ENCODE measurements at places on chromosomes 7 and 10.

DNA sequence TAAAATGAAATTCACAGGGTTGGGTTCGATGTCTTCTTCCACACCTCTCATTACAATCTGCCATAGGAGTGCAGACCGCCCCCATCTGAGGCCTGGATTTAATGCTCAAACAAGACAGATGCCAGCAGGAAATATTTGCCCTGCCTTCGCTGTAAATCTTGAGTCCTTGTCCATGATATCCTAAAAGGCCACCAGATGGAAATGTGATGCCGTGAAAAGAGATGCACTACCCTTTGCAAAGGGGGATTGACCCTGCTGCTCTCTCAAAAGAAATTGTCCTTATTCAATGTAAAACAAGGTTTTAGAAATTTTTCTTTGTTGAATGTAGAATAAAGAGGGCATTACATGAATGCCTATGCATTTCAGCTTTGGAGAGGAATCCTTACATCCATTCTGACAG, 37.5 kb downstream of the AGAP4 start:
- peak; percentile 31 for DNase-seq

GRCh38 chr7:155398944-155399343, 59.0 kb upstream of the EN2 start:
- DNase-seq = no peak

GRCh38 chr10:31314256-31315150, 4.5 kb upstream of the ZEB1 start:
- DNase-seq = no peak

DNA sequence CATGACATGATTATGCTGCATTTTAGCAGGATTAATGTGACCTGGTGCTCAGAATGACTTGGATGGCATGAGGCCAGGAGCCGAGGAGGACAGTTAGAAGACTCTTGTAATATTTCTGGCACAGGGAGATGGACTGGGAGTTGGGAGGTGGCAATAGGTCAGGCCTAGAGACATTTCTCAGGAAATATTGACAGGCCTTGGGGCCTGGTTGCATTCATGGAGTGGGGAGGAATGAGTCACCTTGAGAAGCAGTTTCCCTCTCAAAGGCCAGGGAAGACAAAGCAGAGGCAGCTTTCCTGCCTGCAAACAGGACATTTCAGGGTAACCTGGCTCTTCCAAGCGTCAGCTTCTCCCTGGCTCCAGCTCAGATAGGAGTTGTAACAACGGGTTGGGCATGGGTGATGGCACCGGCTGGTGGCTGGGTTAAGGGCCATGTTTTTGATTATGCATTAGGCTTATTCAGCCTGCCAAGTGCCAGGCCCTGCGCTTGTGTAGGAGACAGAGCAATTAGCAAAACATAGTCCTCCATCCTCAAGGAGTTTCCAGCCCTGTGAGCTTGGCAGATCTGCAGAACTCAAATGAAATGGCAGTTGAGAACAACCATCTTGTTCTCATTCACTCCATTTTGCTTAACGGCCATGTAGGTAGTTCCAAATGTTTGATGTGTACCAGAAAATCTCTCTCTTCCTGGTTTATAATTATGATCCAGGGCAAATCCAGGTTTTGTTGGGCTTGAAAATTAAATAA, 38.2 kb downstream of the HK1 start:
- peak; percentile 71 for DNase-seq

DNA sequence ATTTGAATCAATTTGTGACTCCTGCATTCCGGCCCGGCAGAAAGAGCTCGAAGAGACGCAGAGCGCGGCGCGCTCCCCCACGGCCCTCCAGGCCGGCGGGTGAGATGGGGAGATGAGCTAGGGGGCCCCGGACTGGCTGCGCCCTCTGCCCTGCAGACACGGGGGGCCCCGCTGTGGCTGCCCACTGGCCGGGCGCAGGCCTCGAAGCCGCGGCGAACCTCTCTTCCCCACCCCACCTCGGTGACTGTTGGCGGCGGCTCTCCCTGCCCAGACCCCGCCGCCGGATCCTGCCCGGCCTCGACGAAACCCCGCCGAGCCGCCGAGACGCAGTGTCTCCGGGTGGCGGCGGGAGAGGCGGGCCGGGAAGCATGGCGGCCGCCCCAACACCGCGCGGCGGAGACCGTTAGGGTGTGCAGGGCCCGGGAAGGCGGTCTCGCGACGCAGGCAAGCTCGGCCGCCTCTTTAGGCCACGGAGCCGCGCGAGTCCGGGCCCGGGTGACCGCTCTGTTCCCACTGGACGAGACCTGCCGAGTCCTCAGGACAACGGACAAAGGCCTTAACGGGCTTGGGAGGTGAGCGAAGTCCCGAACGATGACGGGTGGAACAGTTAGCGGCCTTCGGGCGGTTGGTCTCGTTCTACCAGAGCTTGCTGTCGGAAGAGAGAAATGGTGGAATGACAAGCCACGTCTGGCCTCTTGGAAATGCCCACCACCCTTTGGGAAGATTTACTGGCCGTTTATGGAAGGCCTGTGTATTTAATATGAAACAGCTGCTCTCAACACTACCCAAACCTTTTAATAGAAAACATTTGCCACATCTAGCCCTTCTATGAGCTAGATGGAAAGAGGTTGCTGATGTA, 24.3 kb downstream of the NUP42 start:
- no peak for DNase-seq

GRCh38 chr7:31070991-31071644, 19.0 kb downstream of the ADCYAP1R1 start:
- DNase-seq = no peak

DNA sequence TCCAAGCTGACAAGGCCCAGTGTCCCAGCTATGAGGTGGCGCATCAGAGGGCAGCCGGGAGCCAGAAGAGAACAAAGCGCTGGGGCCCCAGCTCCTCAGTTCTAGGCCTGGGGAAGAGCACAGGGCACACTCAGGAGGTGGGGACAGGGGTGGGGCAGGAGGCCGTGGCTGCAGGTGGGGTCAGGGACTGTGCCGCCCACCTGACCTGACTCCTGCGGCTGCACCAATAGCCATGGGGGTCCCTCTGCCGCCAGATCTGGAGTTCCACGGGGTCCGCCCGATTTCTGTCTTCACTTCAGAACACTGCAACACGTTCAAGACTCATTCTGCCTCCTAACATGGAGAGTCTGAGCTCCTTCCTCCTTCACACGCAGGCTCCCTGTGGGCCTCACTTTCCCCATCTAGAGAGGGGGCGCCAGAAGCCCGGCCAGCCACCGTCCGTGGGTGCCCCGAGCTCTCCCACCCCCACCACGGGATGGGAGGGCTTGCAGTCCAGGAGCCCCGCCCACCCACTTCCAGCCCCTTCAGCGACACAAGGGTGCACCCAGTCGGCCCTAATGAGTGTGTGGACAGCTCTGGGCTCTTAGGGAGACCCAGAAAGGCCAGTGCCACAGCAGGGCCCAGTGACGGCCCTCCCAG, 278.3 kb downstream of the MAD1L1 start:
- no peak for DNase-seq

DNA sequence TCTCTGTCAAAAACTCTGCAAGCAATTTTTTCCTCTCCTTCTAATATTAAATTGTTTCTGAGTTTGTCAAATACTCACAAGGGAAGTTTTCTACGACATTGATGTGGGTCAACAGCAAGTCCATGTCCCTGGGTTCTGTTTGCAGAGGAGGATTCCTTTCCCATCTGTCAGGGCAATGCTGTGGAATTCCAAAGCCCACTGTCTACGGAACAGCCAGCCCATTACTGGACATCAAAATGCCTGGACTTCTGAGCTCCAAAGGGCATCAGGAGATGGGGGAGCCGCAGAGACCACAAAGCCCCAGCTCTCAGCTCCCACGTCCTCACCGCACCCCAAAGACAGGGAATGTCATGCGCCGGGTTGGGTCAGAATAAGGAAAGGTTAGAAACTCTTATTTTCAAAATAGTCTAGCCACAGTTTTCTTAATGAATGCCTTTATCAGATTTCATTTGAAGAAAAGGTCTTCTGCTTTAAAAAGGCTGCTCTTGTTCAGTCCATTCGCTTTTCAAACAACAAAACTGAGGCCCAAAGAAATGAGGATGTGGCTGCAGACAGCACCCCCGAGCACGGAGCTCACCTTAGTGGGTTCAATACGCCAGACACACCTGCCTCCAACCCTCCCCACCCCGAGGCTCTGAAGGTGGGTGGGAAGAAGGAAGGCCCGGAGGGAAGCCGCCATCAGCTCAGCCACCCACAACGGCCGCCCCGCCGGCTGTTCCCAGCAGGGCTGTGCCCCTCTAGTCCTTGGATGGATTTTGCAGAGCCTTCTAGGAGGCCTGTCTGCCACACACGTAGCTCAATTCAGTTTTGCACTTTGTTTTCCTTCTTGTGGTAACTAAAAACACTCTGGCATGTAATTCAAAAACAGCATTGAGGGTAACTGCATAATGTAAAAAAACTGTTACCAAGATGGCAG, 44.7 kb downstream of the PTPRN2 start:
- no peak for DNase-seq

DNA sequence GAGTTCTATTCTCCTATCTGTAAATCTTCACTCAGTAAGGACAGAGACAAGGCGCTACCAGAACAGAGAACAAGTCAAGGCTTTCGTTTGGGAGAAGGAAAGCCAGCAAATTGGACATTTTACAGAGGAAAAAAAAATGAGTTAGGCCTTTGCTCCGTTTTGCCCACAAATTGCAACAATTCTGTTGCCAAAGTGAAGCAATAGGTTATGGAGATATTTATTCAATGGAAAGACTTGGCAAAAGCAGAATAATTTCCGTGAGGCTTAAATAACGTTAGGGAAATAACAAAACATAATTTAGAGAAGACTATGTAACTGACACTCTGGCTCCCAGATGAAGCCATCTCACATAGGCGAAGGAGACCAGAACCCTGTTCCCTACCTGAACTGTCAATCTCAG, 67.5 kb downstream of the MKX start:
- no peak for DNase-seq

- no peak for DNase-seq
Measured at GRCh38 chr10:121084675-121085070, 233.5 kb downstream of the WDR11 start.

DNA sequence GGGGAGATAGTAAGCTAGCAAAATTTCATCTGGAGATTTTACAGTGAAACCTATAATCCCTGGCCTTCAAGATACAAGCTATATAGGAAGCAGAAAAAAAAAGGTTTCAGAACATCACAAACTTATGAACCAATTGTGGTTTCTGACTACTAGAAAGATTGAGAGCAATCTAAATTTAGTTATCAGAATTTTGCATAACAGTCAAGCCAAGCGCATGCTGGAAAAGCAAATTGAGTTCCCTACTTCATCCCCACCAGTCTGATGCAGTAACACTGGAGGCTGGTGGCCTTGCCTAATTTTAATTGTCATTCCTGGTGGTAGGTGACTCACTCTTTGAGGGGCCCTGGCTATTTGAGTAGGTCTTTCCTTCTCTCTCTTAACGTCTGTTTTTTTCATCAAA, 46.3 kb upstream of the ELMO1 start:
- DNase-seq = no peak

- no peak for DNase-seq
Measured at GRCh38 chr10:61286686-61287085, 166.5 kb downstream of the TMEM26 start.

DNA sequence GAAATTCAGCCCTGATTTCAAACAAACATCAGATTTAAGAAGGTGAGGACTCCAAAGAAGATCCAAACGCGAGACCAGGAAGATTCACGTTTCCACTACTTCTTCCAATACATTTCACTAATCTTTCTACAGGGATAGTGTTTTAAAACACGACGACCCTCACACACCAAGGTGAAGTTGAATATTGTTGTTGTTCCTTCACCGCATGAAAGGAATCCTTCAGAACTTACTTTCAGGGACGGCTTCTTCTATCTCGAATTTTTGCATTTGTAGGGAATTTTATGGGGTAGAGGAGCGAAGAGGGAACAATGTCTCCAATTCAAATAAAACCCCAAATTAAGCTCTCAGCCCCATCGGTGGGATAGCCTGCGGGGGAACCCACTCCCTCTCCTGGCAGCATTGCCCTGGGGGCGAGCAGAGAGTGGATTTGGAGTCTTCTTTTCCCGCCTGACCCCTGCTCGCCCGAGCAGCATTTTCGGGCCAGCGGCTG, 1.5 kb upstream of the GATA3 start:
- no peak for DNase-seq

DNA sequence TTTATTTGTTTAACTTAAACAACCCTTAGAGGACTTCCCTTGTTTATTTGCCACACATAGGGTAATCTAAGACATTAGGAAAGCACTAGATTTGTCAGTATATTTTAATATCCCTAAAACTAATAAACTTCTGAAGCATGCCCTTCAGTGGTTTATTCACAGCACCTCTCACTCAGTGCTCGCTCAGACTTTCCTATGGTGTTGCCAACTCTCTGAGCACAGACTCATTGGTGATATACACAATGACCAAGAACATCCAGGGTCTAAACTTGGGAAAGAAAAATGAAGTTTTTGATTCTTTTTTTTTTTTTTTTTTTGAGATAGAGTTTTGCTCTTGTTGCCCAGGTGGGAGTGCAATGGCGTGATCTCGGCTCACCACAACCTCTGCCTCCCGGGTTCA, 82.2 kb downstream of the RAB11FIP2 start:
- DNase-seq = no peak

DNA sequence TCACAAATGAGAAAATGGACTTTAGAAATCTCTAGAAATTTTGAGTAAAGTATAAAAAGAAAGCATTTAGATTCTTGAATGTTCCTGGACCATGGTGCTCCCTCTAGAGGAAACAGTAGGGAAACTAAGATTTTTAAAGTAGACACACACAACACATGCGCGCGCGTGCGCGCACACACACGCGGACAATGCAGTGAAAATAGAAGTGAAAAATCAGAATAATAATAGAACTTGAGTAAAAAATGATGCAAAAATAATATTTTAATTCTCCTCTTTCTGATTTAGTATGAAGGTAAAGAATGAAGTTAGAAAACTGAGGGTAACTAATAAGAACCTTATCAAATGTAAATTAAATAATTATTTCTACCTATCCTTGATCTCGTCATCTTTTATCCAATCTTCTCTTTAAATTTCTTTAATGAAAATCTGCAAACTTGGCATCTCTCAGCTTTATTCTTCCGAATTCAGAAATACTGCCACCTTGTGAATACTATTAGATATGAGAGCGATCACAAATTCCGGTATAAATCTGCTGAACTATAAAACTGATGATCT, 117.0 kb upstream of the AMPH start:
- DNase-seq = peak; percentile 54

- peak; percentile 23 for DNase-seq
Measured at GRCh38 chr7:5694221-5694754, 87.2 kb downstream of the RNF216 start.

- DNase-seq = no peak
Measured at GRCh38 chr7:23290993-23291392, 8.1 kb upstream of the MALSU1 start.

GRCh38 chr7:13979671-13980435, 9.6 kb downstream of the ETV1 start:
- DNase-seq = peak; percentile 69
